ENCODE measurements at places on chromosomes 2 and 18. TPM values are rescaled to one million over a fixed set of nuclear protein-coding genes. Genes with fewer than 3 reads are reported as not detected.

GRCh38 chr18:62183578-62184195, 3.2 kb downstream of the PIGN start:
- DNase-seq = no peak
- no peaks in the 10 kb centered on the region for H3K27me3 ChIP-seq
- H3K36me3 ChIP-seq = peaks cover 7% of the 10 kb centered on the region
- no peak overlapping the region for H3K27ac ChIP-seq
- no peak overlapping the region for H3K4me3 ChIP-seq
- H3K4me1 ChIP-seq = peaks cover 26% of the 10 kb centered on the region

Gene GYPC
- total RNA-seq = 86.2 TPM

Gene CFAP65
- not detected for total RNA-seq

GRCh38 chr2:8528863-8529262, 153.0 kb upstream of the ID2 start:
- H3K4me3 ChIP-seq = no peak overlapping the region
- H3K27me3 ChIP-seq = no peaks in the 10 kb centered on the region
- peaks cover 3% of the 10 kb centered on the region for H3K36me3 ChIP-seq
- H3K4me1 ChIP-seq = peaks cover 14% of the 10 kb centered on the region

Gene LYPD6
- total RNA-seq = not detected

- DNase-seq = no peak
- H3K36me3 ChIP-seq = no peaks in the 10 kb centered on the region
- peaks cover 21% of the 10 kb centered on the region for H3K4me1 ChIP-seq
- peak overlapping the region; percentile 24 for H3K27ac ChIP-seq
- no peak overlapping the region for H3K4me3 ChIP-seq
These were observed 11.8 kb upstream of the ZFP36L2 start for GRCh38 chr2:43238176-43238575.

Gene ALK
- not detected for total RNA-seq

Gene TCF7L1
- total RNA-seq = not detected
